ENCODE measurements at places on chromosomes 5 and 9.
A peak's percentile ranks its signal among the peaks of the same experiment; 100 is the strongest.

DNA sequence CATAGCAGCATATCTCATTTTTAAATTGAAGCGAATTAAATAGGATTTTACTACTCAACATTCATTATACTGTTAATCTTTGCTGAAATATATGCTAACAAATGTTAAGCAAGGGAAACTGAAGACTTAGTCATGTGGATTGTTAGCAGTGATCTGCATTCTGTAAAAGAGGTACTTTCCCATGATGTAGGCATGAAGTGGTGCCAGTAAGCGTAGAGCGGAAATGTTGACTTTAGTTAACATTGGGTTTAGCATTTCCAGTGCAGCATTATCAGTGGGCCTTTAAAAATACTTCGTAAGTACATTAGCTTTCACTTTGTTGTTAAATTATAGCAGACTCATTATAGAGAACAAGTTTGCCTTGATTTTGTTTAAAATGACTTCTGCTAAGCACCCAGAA, 130.3 kb downstream of the CDC42SE2 start:
- DNase-seq: peak; percentile 37

DNA sequence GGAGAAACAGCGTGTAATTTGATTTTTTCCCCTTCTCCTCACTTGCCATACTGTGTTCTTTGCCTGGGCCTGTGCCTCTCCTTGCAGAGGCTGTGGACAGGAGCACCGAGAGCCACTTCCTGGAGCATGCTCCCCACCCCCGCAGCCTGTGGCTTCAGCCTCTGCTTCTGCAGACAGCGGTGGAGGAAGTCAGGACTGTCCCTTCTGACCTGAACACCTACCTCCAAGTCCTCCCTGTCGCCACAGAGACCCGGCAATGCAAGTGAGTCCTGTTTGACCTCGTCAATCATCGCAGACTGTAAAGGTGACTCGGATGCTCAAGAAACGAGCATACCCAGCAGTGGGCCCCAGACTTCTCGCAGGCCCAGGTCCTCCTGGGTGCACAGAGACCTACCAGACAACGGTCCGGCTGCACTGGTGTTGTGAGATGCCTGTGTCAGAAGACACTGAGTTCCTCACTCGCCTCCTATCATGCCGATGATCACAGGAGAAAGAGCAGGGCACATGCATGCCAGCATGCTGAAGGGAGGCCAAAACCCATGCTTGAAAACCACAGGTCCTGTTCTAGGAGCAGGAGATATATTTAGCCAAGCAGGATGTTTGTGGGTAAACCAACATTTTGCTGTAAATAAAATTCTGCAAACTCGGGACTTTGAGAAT, 198.8 kb downstream of the AUH start:
- no peak for DNase-seq

DNA sequence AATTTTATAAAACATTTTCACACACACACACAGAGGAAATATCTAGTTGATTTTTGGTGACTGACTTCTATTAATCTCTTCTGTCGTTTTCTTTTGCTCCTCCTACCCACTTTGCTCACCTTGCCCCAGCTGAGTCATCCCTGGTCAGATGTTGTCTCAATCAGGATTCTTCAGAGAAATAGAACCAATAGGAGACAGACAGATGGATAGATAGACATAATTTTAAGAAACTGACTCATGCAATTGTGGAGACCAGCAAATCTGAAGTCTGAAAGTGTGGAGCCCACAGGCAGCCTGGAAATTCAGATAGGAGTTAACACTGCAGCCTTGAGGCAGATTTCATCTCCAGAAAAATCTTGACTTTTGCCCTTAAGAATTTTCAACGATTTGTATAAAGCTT, 37.0 kb upstream of the PIK3R1 start:
- no peak for DNase-seq

DNA sequence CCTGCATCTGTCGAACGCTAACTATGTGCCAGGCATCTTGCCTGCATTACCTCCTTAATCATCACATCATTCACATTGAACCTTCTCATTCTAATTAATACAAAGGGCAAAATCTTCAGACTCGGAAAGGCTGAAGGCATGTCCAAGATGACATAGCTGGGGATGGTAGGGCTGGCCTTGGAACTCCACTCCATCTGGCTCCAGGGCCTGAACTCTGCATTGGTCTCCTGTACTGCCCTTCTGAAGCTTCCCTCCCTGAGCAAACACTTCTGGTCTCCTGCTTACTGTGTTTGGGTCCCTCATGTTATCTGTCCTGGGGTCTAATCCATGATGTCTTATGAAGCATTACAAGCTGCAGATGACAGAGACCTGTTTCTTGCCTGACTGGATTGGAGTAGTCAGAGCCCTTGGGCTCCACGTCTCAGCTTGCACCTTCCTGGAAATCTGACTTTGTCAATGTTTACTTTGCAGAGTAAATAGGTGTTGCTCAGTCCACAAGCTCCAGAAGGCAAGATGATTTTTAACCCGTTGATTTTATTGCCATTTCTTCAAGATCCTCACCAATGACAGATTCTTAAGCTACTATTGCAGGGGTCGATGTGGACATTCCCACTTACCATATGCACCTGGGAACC, 106.1 kb downstream of the GALNT10 start:
- DNase-seq: no peak

GRCh38 chr5:57738787-57739186, 256.2 kb upstream of the ACTBL2 start:
- no peak for DNase-seq

DNA sequence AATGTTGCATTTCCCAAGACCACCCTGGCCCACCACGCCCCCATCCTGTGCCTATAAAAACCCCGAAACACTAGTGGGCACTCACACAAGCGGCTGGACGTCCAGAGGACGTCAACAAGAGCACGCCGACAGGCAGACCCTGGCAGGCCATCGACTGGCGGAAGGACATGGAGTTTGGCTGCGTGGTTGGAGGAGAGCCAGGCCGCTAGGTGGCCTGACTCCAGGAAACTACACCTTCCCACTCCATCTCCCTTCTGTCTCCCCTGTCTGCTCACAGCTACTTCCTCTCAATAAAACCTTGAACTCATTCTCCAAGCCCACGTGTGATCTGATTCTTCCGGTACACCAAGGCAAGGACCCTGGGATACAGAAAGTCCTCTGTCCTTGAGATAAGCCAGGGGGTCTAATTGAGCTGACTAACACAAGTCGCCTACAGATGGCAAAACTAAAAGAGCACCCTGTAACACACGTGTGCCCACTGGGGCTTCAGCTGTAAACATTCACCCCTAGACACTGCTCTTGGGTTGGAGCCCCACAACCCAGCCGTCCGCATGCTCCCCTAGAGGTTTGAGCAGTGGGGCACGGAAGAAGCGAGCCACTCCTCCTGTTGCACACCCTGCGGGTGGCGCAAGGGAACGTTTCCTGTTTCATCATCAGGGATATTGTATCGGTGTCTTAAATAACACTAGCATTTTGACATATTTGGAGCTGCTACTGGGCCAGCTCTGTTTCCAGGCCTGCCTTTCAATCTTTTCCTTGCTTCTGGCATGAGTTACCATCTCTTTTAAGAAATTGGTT, 54.5 kb upstream of the TAF11L2 start:
- no peak for DNase-seq

DNA sequence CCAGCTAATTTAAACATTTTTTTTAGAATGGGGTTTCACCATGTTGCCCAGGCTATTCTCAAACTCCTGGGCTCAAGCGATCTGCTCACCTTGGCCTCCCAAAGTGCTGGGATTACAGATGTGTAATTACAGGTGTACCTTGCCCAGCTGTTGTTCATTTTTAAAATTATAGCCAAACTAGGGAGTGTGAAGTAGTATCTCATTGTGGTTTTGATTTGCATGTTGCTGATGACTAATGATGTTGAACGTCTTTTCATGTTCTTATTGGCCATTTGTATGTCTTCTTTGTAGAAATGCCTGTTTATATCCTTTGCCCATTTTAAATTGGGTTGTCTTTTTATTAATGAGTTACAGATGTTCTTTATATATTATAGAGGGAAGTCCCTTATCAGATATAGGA, 31.5 kb downstream of the EHMT1 start:
- no peak for DNase-seq
